ENCODE measurements at places on chromosomes 16 and 17.
A peak's percentile ranks its signal among the peaks of the same experiment; 100 is the strongest.

DNA sequence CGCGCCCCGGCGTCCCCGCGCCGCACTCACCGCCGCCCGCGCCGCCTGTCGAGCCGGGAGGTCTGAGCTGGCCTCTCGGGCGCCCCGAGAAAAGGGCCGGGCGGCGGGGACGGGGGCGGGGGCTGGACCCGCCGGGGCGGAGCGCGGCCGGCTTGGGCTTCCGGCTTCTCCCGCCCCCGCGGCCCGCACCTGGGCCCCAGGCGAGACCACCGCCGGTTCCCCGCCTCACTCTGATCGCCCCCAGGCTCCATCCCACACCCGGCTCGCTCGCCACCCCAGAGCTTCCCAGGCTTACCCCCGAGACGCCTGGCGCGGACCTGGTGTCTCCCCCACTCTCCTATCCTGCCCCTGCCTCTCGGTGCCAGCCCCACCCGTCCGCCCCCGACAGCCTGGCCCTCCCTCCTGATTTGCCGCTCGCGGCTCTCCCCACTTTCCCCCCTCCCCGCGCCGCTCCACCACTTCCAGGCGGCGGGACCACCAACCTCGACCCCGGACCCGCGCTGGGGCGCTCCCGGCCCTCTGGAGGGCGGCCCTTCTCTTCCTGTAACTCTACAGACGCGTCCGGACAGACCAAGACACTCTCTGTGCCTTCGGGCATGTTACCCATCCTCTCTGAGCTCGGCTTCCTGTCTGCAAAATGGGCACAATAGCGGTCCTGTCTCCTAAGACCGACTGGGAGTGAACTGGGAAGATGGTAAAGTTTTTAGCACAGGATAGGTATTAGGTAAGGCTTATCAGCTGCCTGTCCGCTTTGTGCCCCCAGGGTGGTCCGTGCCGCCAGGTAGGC is at the start of gene LITAF:
Gene LITAF (minus strand): TSS at position 64 of the 787 bp plus-strand sequence. CDS start 30,189 bp downstream, outside the sequence.
- DNase-seq = peak; percentile 97

DNA sequence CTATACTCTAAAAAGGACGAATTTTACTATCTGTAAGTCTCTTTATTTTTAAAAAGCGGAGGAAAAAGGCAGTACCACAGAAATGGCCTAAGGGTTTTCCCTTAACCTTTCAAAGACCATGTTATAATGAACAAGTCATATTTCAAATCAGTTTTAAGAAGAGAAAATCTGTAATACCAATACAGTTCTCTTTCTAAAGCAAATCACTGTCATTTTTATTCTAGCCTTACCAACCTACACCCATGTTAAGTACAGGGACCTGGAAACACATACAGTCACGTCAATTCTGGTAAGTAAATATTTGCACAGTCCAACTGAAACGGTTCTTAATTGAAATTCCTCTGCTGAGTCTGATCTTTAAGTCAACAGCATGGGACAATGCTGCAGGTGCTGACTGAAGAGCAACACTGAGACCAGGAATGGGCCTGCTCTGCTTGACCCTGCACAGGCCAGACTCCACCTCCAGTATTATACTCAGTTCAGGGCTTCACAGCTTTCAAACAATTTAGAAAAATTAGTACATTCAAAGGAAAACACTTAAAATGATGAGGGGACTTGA is 20.2 kb downstream of the MBTPS1 start:
- no peak for DNase-seq

DNA sequence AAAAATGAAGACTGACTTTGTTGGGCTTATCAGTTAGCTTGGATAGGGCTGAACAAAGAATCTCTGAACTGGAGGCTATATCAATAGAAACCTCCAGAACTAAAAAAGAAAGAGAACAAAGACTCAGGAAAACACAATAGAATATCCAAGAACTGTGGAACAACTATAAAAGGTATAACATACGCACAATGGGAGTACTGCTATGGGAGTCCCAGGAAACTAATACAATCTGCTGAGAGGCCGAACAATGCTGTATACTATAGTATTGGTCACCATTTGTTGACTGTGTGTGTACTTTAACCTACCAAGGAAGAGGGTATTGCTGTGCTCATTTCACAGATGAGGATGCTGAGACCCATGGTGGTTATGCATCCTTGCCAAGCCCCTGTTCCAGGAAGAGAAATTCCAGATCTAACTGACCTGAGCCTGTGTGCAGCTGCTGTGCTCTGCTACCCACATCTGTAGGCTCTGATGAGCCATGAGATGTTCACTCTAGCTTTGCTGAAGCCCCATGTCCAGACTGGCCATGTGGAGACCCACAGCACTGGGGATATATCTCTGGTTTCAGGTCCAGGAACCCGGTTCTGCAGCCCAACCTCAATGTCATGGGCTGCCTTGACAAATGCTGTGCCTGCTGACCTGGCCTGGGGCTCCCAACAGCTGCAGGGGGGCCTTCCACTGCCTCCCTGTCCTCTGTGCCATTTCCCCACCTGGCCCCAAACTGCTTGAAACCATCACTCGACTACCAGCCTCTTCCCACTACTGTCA is 254.3 kb upstream of the TNRC6C start:
- DNase-seq = no peak

DNA sequence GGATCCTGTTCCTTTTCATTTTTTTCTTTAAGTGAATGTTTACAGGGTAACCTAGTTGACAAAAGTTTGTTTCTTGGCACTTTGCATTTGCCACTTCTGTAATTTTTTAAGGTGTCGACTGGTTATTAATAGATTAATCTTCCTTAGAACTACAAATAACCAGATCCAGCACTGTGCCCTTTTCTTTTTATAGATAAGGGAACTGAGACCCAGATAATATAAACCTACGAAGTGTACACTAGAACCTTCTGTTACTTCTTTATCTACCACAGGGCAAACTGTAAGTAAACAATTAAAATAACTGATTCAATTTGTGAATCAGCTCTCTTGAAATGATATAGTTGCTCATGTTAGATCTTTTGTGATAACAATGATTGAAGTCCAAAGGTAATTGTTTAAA is 55.4 kb downstream of the NLK start:
- DNase-seq = no peak
